ENCODE measurements at places on chromosomes 12 and 14. TPM values are rescaled to one million over a fixed set of nuclear protein-coding genes. Genes with fewer than 3 reads are reported as not detected.

The FAM181A gene
- total RNA-seq: not detected

DNA sequence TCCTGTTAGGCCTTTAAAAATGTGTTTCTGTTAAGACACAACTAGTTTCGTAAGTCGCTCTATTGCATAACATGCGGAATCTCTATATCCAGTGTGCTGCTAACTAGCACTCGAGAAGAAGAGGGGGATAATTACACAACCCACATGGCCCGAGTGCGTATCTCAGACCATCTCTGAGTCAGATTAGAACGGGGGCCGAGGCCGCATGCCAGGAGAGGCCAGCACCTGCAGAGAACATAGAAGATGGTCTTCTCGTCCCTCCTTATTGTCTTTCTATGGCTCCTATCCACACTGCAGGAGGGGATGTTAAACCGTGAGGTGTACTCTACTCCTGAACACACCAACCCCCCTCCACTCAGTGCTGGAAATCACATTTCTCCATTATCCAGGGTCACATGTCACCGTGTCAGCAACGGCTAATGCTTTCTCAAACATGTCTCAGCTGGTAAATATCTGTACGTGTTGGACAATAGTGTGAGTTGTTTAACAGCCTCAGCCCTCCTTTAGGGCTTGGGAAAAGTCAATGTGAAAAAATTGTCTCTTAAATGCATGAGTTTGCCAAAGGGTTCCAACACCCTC, 56.3 kb downstream of the CCDC88C start:
- H3K4me3 ChIP-seq: no peak overlapping the region
- no peak overlapping the region for H3K27ac ChIP-seq
- peaks cover 2% of the 10 kb centered on the region for H3K36me3 ChIP-seq
- peaks cover 7% of the 10 kb centered on the region for H3K4me1 ChIP-seq
- no peaks in the 10 kb centered on the region for H3K27me3 ChIP-seq
- DNase-seq: no peak

- H3K27ac ChIP-seq: peak overlapping the region; percentile 15
- H3K36me3 ChIP-seq: no peaks in the 10 kb centered on the region
- H3K4me3 ChIP-seq: peak overlapping the region; percentile 96
Observed at GRCh38 chr14:105420101-105420973, 710 bp downstream of the MTA1 start.

DNA sequence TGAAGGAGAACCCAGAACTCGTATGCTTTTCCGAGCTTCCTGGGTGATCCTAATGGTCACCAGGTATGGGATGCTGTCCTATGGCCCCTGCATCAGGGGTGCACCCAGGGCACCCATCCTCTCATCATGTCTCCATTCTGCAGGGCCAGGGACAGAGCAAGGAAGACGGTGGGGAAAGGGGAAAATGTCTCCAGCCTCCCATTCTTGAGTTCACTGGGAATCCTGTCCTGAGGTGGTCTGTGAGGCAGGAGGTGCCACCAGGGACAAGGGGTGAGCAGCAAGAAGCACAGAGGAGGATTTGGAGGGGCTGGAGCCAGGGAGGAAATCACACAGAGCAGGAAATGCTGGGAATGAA, 14.9 kb upstream of the SLC6A12 start:
- no peak overlapping the region for H3K4me3 ChIP-seq
- DNase-seq: no peak
- H3K27ac ChIP-seq: no peak overlapping the region
- peaks cover 3% of the 10 kb centered on the region for H3K27me3 ChIP-seq
- H3K4me1 ChIP-seq: no peaks in the 10 kb centered on the region
- no peaks in the 10 kb centered on the region for H3K36me3 ChIP-seq

GRCh38 chr12:131826097-131826928, 1.9 kb upstream of the MMP17 start:
- peaks cover 12% of the 10 kb centered on the region for H3K4me1 ChIP-seq
- H3K27ac ChIP-seq: no peak overlapping the region
- peaks cover 4% of the 10 kb centered on the region for H3K27me3 ChIP-seq
- H3K4me3 ChIP-seq: no peak overlapping the region
- DNase-seq: no peak

GRCh38 chr12:109288571-109288970, 20.5 kb downstream of the FOXN4 start:
- H3K4me1 ChIP-seq: no peaks in the 10 kb centered on the region
- H3K36me3 ChIP-seq: no peaks in the 10 kb centered on the region
- H3K27me3 ChIP-seq: peaks cover 7% of the 10 kb centered on the region

The BEST3 gene
- total RNA-seq: 0.18 TPM
